ENCODE measurements at places on chromosomes 5 and 9.

GRCh38 chr5:161637591-161637990 is 47.9 kb upstream of the GABRA6 start:
- H3K27me3 ChIP-seq: no peaks in the 10 kb centered on the region
- H3K4me1 ChIP-seq: no peaks in the 10 kb centered on the region
- no peak overlapping the region for H3K4me3 ChIP-seq
- H3K36me3 ChIP-seq: no peaks in the 10 kb centered on the region
- no peak for DNase-seq
- H3K27ac ChIP-seq: no peak overlapping the region

DNA sequence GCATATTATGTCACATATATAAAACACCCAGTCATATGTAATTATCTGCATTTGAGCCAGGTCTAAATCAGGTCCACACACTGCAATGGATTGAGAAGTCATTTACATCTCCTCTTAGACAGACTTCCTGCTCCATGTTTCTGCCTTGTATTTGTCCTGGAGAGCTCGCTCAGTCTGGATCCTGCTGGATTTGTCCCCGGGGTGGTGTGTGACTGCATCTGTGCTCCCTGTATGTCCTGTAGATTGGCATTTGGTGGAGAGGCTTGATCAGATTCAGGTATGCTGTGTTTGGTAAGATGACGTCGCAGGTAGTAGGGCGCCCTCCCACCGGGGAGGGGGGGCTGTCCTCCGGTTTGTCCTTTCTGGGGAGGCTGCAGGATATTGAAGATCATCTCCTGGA is 33.6 kb upstream of the IER5L start:
- no peak overlapping the region for H3K27ac ChIP-seq
- H3K4me3 ChIP-seq: no peak overlapping the region
- H3K4me1 ChIP-seq: no peaks in the 10 kb centered on the region
- no peak for DNase-seq
- no peaks in the 10 kb centered on the region for H3K36me3 ChIP-seq

- no peak overlapping the region for H3K4me3 ChIP-seq
- DNase-seq: no peak
- H3K4me1 ChIP-seq: no peaks in the 10 kb centered on the region
- no peak overlapping the region for H3K27ac ChIP-seq
Observed at GRCh38 chr9:133221177-133221809, 12.2 kb upstream of the OBP2B start.

- no peak overlapping the region for H3K27ac ChIP-seq
- no peaks in the 10 kb centered on the region for H3K36me3 ChIP-seq
- no peak for DNase-seq
- H3K4me3 ChIP-seq: no peak overlapping the region
- H3K4me1 ChIP-seq: no peaks in the 10 kb centered on the region
Observed at GRCh38 chr9:72477930-72478518, 43.4 kb upstream of the TMC1 start.

DNA sequence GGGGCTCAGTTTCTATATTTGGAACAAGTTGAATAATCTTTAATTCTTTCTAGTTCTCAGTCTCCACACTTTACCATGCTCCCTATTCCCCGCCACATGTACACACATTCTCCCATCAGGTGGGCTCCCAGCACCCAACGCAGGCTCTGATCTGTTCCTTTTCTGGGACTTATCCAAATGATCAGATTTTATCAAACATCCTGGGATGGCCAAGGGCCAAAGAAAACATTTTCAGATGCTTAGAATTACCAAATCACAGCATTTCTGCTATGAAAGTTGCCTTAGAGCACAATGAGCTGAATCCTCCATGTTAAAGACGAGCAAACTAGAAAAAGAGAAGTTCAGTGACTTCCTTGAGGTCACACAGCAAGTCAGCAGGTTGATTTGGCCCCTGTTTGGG is 153.4 kb downstream of the SEC61B start:
- no peaks in the 10 kb centered on the region for H3K4me1 ChIP-seq
- no peak overlapping the region for H3K27ac ChIP-seq
- no peak overlapping the region for H3K4me3 ChIP-seq

GRCh38 chr9:36438536-36439236 is 38.6 kb upstream of the RNF38 start:
- no peak for DNase-seq
- no peak overlapping the region for H3K27ac ChIP-seq
- no peak overlapping the region for H3K4me3 ChIP-seq
- no peaks in the 10 kb centered on the region for H3K4me1 ChIP-seq
- no peaks in the 10 kb centered on the region for H3K36me3 ChIP-seq
- no peaks in the 10 kb centered on the region for H3K27me3 ChIP-seq

Measured in right lobe of liver (tissue), 6 donors.